Brain pericyte (primary cell): ENCODE measurements at places on chromosomes 6 and 20.
A peak's percentile ranks its signal among the peaks of the same experiment; 100 is the strongest.

- no peak for DNase-seq
Measured at GRCh38 chr20:21577551-21577950, 63.7 kb upstream of the NKX2-2 start.

GRCh38 chr20:38402816-38403215 lies 32.3 kb downstream of the SNHG17 start:
- DNase-seq, result no peak

- no peak for DNase-seq
Measured at GRCh38 chr20:61127311-61128039, 124.6 kb upstream of the CDH4 start.

GRCh38 chr6:94357381-94357980 lies 938.1 kb upstream of the EPHA7 start:
- DNase-seq, result no peak

DNA sequence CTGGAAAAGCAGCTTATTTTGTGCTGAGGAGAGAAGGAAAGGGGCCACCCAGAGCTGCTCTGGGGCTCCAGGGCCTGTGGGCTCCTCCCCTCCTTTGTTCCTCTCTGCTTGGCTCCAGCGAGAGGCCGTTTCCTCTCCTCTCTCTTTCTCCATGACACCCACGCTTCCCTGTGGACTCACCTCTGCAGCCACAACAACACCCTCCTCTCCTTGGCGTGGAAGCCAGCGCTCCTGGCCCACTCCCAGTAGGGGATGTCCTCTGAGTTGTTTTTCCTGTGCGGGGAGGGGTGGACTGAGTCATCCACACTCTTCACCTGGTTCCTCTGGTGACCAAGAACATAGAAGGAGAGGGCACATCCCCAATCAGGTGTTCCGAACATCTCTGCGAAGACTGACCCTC lies 4.9 kb upstream of the CDSN start:
- no peak for DNase-seq

DNA sequence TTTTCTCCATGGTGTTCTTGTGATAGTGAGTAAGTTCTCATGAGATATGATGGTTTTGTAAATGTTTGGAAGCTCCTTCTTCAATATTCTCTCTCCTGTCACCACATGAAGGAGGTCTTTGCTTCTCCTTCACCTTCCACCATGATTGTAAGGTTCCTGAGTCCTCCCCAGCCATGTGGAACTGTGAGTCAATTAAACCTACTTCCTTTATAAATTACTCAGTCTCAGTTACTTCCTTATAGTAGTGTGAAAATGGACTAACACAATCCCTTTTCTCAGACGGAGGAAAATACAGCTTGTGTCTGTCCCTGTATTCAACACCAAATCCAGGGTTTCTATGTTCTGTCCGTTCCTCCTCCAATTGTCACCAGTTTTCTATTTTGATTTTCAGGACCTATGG lies 181.0 kb downstream of the ALDH8A1 start:
- DNase-seq, result no peak

DNA sequence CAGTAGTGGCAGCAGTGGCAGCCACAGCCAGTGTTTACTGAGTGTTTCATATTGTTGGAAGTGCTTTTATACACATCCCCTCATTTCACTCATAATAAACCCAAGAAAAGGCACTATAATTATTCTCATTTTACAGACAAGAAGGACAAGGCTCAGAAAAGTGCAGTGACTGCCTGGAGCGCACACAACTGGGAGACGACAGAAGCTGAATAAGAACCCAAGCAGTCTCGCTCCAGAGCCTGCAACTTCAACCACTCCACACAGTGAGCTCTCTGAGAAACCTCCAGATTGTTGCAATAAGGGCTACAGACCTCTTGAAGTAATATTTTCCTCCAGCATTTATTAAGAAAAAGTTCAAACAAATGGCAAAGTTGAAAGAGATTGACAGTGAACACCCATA lies 76.9 kb downstream of the PLCG1 start:
- no peak for DNase-seq

GRCh38 chr6:90444160-90444714 lies 142.6 kb downstream of the MAP3K7 start:
- no peak for DNase-seq

DNA sequence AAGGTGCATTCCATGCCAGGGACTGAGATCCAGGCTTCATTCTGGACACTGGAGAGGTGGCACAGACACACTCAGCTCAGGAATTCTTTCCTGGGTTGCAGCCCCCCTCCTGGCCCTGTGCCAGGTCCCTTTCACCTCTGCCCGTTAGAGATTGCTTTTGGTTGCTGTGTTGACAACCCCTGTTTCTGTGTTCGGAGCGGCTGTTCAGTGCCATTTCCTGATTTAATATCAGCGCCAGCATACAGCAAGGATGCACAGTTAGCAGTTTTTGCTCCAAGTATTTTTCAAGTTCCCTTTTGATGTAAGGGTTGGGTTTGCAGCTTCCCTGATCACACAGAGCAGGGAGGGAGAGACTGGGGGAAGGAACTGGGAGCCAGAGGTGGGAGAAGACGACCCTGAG lies 8.5 kb upstream of the MAFB start:
- DNase-seq, result no peak

DNA sequence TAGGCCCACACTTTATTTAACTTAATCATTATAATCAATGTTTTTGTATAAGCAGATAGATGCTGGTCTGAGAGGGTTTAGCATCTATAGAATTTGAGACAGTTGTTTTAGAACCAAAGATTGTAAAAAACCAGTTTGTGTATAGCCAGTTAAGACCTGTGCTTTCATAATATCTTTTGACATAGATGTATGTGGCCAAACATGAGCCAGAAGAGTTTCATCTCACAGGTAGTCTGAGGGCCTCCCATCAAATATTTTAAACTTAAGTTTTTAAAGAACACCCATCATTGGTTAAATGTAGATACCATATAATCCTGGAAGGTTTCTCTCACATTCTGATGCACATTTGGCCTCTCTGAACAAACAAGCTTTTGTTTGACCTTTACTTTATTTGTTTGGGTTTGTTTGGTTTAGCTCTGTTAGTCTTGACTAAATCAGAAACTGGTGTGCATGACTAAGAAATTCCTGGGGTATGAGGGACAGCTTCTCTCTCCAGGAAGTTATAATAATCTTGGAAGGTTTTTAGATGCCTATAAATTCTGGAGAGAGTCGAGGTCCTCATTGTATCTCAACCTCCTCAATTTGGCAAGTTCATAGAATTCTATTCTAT lies 58.0 kb upstream of the TMEM200A start:
- peak; percentile 36 for DNase-seq

DNA sequence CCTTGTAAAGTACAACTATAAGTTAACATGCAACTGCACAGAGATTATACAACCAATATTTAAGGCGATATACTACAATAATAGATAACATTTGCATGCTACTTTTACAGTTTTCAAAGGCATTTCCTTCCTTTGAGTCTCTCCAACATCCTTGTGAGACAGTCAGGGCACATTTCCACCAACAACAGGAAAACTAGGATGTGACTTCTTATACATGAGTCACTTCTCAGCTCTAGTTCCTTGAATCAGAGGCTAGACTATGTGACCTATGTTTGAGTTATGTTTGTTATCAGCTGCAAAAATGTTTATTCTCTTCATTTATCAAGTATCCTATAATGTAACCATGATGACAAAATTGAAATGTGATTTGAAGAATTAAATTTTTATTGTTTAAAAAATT lies 51.7 kb upstream of the TFAP2D start:
- DNase-seq, result no peak

GRCh38 chr6:166949528-166950442 lies 6.6 kb downstream of the RNASET2 start:
- DNase-seq, result no peak

DNA sequence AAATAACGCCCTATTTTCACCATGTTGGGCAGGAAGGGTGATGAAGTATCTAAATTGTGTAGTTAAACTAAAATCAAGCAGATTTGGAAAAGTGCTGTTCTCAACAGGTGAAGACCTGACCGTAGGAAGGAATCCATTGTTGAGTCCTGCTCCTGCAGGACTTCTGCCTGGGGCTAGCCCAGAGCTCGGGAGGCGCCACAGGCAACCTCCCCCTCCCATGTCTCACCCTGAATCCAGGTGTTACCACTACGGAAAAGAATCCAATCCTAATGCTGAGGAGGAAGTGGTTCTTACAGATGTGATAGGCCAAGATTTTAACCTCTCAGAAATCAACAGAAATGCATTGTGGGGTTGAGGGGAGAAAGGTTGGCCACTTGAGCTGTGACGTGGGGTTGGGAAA lies 30.2 kb downstream of the RAB22A start:
- DNase-seq, result no peak

DNA sequence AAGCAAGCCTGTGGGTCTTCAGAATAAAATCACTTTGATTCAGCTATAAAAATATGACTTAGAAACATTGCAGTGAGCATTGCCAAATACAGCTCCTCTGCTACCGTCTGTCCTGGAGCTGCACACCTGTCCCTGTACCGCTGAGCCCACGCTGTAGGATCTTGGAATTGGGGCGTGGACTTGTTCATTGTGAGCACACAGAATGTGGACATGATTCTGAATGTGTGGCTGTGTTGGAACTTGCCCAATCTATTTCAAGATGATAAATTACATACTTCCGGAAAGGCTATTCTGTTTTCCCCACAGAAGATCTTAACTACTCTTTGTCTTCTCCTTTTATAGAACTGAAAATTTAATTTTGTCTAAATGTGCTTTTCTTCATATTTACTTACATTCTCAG lies 107.3 kb downstream of the UST start:
- no peak for DNase-seq
